ENCODE measurements at places on chromosomes 16 and 17. TPM values are rescaled to one million over a fixed set of nuclear protein-coding genes. Genes with fewer than 3 reads are reported as not detected.

DNA sequence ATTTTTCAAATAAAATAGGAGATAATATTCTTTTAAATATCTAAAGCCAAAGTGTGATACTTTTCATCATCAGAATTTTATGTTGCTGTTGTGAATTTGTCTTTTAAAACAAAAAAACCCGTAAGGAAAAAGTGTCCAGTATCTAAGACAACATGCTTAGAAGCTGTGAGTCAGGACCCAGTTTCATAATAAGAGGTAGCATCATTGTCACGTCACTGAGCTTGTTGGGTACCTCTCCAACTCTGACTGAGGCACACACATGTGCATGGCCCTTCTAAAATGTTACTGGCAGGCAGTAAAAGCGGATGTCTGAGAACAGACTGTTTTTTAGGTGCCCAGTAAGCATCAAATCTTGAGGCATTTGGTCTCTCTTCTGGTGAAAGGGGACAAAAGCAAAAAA, 2.5 kb downstream of the CIAPIN1 start:
- no peaks in the 10 kb centered on the region for H3K36me3 ChIP-seq
- no peak overlapping the region for H3K27ac ChIP-seq
- H3K4me3 ChIP-seq = no peak overlapping the region
- DNase-seq = no peak
- H3K27me3 ChIP-seq = no peaks in the 10 kb centered on the region

DNA sequence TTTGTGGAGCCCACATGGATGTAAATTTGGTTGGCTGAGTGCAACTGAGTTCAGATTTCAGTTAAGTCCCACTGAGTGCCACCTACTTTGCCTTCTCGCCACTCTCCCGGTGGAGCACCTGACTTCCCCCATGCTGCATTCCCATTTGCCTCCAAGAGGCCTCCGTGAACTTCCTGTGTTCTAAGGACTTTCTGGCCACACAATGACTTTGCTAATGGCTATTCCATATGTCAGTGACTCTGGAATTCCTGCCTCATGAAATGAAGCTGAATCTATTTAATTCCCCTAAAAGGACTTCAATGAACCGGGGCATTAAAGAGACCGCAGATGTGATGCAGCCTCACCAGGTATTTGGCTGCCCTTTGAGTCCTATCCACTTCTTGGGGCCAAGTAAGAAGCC, 29.9 kb downstream of the ABCC12 start:
- H3K36me3 ChIP-seq = no peaks in the 10 kb centered on the region
- no peaks in the 10 kb centered on the region for H3K4me1 ChIP-seq
- H3K4me3 ChIP-seq = no peak overlapping the region
- no peak for DNase-seq
- no peak overlapping the region for H3K27ac ChIP-seq

The CLEC18C gene
- total RNA-seq = 1.3 TPM

The NDE1 gene
- total RNA-seq = 123 TPM

- H3K4me3 ChIP-seq = no peak overlapping the region
- H3K36me3 ChIP-seq = peaks cover 13% of the 10 kb centered on the region
- peaks cover 16% of the 10 kb centered on the region for H3K4me1 ChIP-seq
- no peak overlapping the region for H3K27ac ChIP-seq
These were observed 6.8 kb downstream of the ACD start for GRCh38 chr16:67653128-67653788.

DNA sequence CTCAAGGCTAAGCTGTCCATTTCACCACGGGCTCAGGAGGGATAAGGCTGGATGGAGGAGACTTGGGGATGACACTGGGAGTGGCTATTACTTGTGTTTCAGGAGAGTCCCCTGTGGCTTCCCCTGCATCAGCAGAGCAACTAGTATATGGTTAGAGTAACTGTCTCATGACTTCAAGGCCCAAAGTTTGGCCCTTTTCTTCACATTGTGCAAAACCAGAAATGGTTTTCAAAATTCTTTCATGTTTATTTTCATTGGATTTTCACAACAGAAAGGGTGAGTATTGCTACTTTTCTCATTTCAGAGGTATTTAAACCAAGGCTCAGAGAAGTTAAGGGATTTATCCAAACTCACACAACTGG, 18.1 kb upstream of the TAC4 start:
- H3K36me3 ChIP-seq = peaks cover 7% of the 10 kb centered on the region
- no peak overlapping the region for H3K4me3 ChIP-seq
- H3K27ac ChIP-seq = no peak overlapping the region

The SLC12A3 gene
- not detected for total RNA-seq

- no peaks in the 10 kb centered on the region for H3K36me3 ChIP-seq
- peaks cover 47% of the 10 kb centered on the region for H3K4me1 ChIP-seq
- DNase-seq = no peak
- no peaks in the 10 kb centered on the region for H3K27me3 ChIP-seq
- H3K4me3 ChIP-seq = peak overlapping the region; percentile 90
- peak overlapping the region; percentile 95 for H3K27ac ChIP-seq
These were observed 1.9 kb upstream of the TBC1D10B start for GRCh38 chr16:30372038-30372712.

DNA sequence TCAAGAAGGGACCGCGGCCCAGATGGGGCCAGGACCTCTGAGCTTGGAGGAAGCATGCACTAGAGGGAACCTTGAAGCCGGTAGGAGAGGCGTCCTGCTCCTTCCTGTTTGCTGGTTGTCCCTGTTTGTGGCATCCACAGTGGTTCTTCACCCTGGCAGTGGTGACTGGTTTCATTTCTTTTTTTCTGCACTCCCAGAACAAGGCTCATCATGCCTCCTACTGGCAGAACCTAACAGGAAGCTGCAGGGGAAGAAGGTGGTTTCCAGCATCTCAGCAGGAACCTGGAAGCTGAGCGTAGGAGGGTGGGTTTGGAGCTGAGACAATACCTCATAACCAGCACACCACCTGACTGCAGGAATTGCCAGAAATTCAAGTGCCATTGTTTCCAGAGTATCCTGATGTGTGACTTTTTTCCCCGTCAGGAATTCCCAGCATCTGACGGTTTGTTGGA, 5.8 kb downstream of the TMEM231 start:
- H3K27ac ChIP-seq = no peak overlapping the region
- no peaks in the 10 kb centered on the region for H3K36me3 ChIP-seq
- peaks cover 5% of the 10 kb centered on the region for H3K4me1 ChIP-seq
- no peak overlapping the region for H3K4me3 ChIP-seq
- H3K27me3 ChIP-seq = no peaks in the 10 kb centered on the region

DNA sequence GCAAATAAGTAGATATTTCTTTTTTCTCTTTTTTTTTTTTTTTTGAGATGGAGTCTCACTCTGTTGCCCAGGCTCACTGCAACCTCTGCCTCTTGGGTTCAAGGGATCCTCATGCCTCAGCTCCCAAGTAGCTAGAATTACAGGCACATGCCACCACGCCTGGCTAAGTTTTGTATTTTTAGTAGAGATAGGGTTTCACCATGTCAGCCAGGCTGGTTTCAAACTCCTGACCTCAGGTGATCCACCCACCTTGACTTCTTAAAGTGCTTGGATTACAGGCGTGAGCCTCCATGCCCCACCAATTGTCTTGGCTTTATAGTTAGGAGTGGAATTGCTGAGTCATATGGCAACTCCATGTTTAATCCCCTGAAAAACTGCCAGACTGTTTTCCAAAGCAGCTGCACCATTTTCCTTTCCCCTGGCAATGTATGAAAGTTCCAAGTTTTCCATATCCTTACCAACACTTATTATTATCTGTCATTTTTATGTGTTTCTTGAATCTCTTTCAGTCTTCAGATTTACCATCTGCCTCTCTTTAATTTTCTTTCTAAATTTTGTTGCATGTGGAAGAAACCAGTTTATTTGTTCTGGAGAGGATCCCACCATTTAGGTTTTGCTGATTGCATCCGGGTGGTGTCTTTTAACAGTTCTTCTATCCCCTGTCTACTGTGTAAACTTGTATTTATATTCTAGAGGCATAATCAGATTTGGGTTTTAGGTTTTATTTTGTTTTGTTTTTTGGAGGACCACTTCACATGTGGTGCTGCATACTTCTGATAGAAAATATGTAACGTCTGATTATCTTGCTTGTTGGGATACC, 9.9 kb upstream of the CES3 start:
- peaks cover 26% of the 10 kb centered on the region for H3K4me1 ChIP-seq
- H3K27me3 ChIP-seq = peaks cover 47% of the 10 kb centered on the region
- H3K4me3 ChIP-seq = no peak overlapping the region
- H3K27ac ChIP-seq = no peak overlapping the region

The FSCN2 gene
- 0.65 TPM for total RNA-seq

The MYH8 gene
- total RNA-seq = not detected

- peaks cover 2% of the 10 kb centered on the region for H3K36me3 ChIP-seq
- no peak for DNase-seq
- no peaks in the 10 kb centered on the region for H3K4me1 ChIP-seq
- H3K27me3 ChIP-seq = no peaks in the 10 kb centered on the region
- no peak overlapping the region for H3K4me3 ChIP-seq
- no peak overlapping the region for H3K27ac ChIP-seq
These were observed 12.8 kb upstream of the RAB11FIP4 start for GRCh38 chr17:31378638-31379037.

- H3K4me1 ChIP-seq = no peaks in the 10 kb centered on the region
- no peak for DNase-seq
- no peaks in the 10 kb centered on the region for H3K27me3 ChIP-seq
- no peak overlapping the region for H3K4me3 ChIP-seq
These were observed 1093.2 kb upstream of the EEF2KMT start for GRCh38 chr16:6190776-6191175.

DNA sequence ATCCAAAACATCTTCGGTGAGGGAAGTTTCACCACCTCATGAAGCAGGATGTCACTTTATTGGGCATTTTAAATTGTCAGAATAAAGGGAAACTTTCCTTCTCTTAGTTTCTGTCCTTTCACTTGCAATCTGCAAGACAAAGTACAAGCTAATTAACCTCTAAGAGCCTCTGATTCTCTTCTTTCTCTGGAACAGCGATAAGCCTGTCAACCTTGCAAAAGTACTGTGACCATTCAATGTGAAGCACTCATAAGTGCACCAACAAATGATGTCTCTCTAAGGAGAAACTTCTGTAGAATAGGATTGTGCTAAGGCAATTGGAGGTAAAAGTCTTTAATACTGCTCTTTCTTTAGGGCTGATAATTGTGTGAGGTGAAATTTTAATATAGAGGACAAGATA, 1622.3 kb downstream of the CDH8 start:
- H3K4me1 ChIP-seq = no peaks in the 10 kb centered on the region
- H3K27ac ChIP-seq = no peak overlapping the region
- no peaks in the 10 kb centered on the region for H3K27me3 ChIP-seq

DNA sequence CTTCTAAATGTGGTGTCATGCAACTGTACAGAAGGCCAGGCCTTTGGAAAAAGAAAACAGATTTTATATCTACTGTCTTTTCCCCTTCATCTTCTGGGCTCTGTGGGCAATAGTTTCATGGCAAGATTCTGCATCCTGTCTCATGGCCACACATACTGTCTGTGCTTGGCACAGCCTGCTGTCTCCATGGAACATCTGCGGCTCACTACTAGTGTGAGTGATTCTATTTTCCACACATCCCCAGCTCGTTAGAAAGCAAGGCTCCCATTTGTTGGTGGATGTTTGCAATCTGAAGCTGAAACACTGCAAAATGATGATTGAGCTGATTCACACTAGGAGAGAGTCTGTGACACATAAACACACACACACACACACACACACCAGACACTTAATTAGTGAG, 32.4 kb downstream of the CACNG3 start:
- H3K27ac ChIP-seq = no peak overlapping the region
- H3K27me3 ChIP-seq = peaks cover 27% of the 10 kb centered on the region
- no peak for DNase-seq
- H3K36me3 ChIP-seq = peaks cover 3% of the 10 kb centered on the region
